ENCODE measurements at places on chromosomes 12 and 14. TPM values are rescaled to one million over a fixed set of nuclear protein-coding genes. Genes with fewer than 3 reads are reported as not detected.
A peak's percentile ranks its signal among the peaks of the same experiment; 100 is the strongest.

- H3K4me3 ChIP-seq, result no peak overlapping the region
- no peak overlapping the region for H3K27ac ChIP-seq
- H3K4me1 ChIP-seq, result no peaks in the 10 kb centered on the region
Observed at GRCh38 chr12:94222351-94223084, 74.1 kb downstream of the PLXNC1 start.

The CEBPE gene
- 0.50 TPM for total RNA-seq

DNA sequence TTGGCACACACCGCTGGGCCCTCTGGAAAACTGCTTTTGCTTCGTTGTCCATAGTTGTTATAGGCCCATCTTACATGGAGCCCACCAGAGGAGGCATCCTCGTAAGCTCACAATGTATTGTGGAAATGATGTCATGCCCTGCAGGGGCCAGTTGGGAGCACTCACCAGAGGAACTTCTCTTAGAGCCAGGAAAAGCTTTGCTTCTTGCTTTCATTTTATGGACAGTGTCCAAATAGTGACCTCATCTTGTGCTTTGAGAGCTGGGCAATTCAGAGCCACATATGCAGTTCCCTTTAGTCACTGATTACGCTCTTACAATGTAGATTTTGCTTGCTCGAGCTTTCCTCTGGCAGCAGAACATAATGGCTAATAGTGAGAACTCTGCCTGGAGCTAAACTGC is 275.6 kb downstream of the AACS start:
- no peak overlapping the region for H3K4me3 ChIP-seq
- no peak for DNase-seq
- H3K4me1 ChIP-seq, result no peaks in the 10 kb centered on the region
- no peak overlapping the region for H3K27ac ChIP-seq

DNA sequence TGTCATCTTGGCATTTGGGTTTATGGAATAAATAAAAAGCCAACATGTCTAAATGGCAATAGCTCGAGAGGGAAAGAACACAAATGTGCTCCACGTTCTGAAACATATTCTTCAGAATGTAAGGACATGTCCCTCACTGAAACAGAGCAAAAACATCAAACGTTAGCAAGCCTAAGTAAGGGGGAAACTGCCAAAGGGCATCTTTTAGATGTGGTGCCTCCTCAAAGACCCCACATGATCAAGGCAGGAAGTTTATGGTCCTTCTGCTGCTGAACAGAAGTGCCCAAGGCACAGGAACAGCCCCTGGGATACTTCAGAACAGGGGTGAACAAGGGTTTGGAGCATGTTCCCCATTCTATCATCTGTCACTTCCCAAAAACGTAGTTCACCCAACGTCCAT is 227.0 kb downstream of the ANO2 start:
- peaks cover 8% of the 10 kb centered on the region for H3K27me3 ChIP-seq
- no peaks in the 10 kb centered on the region for H3K4me1 ChIP-seq
- H3K27ac ChIP-seq, result no peak overlapping the region
- no peak for DNase-seq

The VRTN gene
- not detected for total RNA-seq

The LRP1-AS gene
- total RNA-seq, result not detected

- DNase-seq, result no peak
- no peak overlapping the region for H3K4me3 ChIP-seq
- H3K36me3 ChIP-seq, result peaks cover 56% of the 10 kb centered on the region
- no peak overlapping the region for H3K27ac ChIP-seq
- H3K27me3 ChIP-seq, result no peaks in the 10 kb centered on the region
Observed at GRCh38 chr14:63909984-63910383, 57.2 kb downstream of the SYNE2 start.

The CCDC177 gene
- not detected for total RNA-seq

DNA sequence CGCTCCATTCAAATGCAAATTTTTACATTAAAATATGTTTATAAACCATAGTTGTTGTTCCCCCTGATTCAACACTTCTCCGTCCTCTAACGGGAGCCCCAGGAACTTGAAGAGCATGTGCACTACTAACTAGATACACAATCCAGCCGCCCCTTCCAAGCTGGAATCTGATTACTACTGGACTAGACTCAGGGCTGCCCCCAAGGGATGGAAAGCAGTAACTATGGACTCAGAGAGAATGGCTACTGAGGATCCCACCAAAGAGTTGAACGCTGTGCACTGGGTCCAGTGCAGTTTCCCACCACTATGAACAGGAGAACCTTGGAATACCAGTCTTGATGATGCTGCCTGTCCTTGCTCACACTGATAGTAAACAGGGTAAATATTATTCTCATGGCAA is 48.6 kb upstream of the PCNX1 start:
- peaks cover 4% of the 10 kb centered on the region for H3K27me3 ChIP-seq
- H3K4me3 ChIP-seq, result no peak overlapping the region
- H3K36me3 ChIP-seq, result peaks cover 2% of the 10 kb centered on the region
- no peak for DNase-seq
- peaks cover 16% of the 10 kb centered on the region for H3K4me1 ChIP-seq

- H3K27me3 ChIP-seq, result no peaks in the 10 kb centered on the region
- H3K4me1 ChIP-seq, result no peaks in the 10 kb centered on the region
- H3K4me3 ChIP-seq, result no peak overlapping the region
- H3K36me3 ChIP-seq, result no peaks in the 10 kb centered on the region
- H3K27ac ChIP-seq, result no peak overlapping the region
Observed at GRCh38 chr12:41221491-41221890, 33.4 kb downstream of the PDZRN4 start.

The AICDA gene
- total RNA-seq, result not detected

DNA sequence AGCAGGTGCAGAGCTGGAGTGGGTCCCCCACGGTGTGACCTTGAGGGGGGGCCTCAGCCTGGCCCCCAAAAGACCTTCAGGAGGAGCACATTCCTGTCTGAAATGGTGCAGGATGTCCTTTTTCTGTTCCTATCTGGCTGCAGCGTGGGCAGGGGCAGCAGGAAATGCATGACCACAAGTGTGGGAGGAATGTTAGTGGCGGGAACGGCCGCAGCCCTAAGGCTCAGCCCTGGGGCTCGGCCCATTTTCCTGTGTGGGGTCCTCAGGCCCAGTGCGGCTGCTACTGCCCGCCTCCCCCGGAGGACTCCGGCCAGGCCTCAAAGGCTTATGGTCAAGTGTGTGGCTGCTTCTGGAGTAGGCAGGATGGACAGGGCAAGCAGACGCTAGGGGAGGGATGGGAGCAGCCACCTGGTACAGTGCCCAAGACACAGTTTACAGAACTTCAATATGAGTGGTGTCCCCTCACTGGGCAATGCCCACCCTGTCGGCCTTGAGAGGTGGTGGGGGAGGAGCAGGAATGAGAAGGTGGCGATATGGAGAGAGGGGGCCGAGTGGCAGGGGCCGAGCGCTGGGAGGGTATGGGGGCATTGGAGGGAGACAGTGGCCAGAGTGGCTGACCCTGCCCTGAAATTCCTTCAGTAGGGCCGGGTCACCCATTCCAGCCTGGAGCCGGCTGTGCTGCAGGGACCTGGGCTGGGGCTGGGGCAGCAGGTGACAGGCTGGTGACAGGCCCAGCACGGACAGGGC is 137.4 kb downstream of the CALM1 start:
- H3K36me3 ChIP-seq, result no peaks in the 10 kb centered on the region
- H3K4me3 ChIP-seq, result no peak overlapping the region
- no peaks in the 10 kb centered on the region for H3K4me1 ChIP-seq
- no peaks in the 10 kb centered on the region for H3K27me3 ChIP-seq
- no peak for DNase-seq
- no peak overlapping the region for H3K27ac ChIP-seq

GRCh38 chr12:84986586-84986985 is 49.5 kb downstream of the TSPAN19 start:
- no peaks in the 10 kb centered on the region for H3K4me1 ChIP-seq
- H3K36me3 ChIP-seq, result no peaks in the 10 kb centered on the region
- no peaks in the 10 kb centered on the region for H3K27me3 ChIP-seq
- no peak overlapping the region for H3K27ac ChIP-seq
- no peak for DNase-seq

- no peak overlapping the region for H3K27ac ChIP-seq
- no peak overlapping the region for H3K4me3 ChIP-seq
- H3K27me3 ChIP-seq, result peaks cover 6% of the 10 kb centered on the region
- DNase-seq, result no peak
- H3K36me3 ChIP-seq, result no peaks in the 10 kb centered on the region
- H3K4me1 ChIP-seq, result no peaks in the 10 kb centered on the region
Observed at GRCh38 chr14:32472512-32473463, 143.7 kb downstream of the AKAP6 start.

GRCh38 chr14:86782092-86782580 is 1210.8 kb downstream of the GALC start:
- H3K4me3 ChIP-seq, result no peak overlapping the region
- no peaks in the 10 kb centered on the region for H3K27me3 ChIP-seq
- no peaks in the 10 kb centered on the region for H3K4me1 ChIP-seq
- no peak for DNase-seq

The CLEC7A gene
- not detected for total RNA-seq

The LBHD2 gene
- not detected for total RNA-seq

DNA sequence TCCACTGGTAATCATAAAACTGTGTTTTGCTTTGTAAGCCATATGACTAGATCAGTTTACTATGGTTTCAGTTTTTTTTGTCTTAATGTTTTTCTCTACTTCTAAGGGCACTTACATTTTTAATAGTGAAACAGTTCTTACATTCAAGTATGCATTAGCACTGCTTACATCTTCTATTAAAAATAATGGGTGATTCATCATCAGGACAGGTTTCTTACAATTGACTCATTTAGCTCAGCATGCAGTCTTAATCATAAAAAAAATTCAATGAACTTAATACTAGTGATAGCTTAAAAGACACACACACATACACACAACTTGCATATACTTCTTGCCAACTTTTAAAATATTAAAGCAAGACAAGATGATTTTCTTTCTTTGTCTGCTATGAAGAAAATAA is 845.7 kb upstream of the USP15 start:
- H3K27me3 ChIP-seq, result no peaks in the 10 kb centered on the region
- no peak overlapping the region for H3K27ac ChIP-seq
- no peak for DNase-seq
- H3K4me1 ChIP-seq, result no peaks in the 10 kb centered on the region

GRCh38 chr12:124312601-124313000 is 17.7 kb downstream of the RFLNA start:
- H3K4me1 ChIP-seq, result no peaks in the 10 kb centered on the region
- H3K4me3 ChIP-seq, result no peak overlapping the region
- no peaks in the 10 kb centered on the region for H3K36me3 ChIP-seq

DNA sequence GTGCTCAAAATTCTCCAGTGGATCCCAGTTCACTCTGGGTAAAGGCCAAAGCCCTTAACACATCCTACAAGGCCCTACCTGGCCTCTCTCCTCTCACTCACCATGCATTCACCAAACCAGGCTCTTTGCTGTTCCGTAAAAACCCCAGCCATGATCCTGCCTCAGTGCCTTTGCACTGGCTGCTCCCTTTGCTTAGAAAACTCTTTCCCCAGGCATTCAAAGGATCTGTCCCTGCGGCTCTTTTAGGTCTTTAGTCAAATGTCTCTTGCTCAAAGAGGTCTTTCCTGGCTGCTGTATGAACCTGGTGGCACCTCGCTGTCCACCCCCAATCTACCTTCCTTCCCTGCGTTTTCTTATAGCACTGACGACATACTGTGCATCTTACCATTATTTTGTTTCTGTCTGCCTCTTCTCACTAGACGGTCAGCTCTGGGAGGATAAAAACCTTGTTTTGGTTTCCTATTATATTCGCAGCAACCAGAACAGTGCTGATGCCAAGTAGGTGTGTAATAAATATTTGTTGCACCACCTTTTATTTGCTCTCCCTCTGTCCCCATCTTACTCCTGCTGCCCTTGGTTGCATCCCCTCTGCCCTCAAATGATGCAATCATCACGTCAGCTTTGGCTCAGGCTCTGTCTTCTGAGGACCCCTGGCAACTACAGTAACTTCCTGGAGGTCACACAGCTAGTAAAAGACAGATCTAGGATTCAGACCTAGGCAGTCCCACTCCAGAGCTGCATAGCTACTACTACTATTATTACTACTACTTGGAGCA is 23.8 kb upstream of the DICER1 start:
- H3K27ac ChIP-seq, result no peak overlapping the region
- H3K4me3 ChIP-seq, result no peak overlapping the region
- DNase-seq, result no peak
- no peaks in the 10 kb centered on the region for H3K4me1 ChIP-seq
- peaks cover 21% of the 10 kb centered on the region for H3K27me3 ChIP-seq

DNA sequence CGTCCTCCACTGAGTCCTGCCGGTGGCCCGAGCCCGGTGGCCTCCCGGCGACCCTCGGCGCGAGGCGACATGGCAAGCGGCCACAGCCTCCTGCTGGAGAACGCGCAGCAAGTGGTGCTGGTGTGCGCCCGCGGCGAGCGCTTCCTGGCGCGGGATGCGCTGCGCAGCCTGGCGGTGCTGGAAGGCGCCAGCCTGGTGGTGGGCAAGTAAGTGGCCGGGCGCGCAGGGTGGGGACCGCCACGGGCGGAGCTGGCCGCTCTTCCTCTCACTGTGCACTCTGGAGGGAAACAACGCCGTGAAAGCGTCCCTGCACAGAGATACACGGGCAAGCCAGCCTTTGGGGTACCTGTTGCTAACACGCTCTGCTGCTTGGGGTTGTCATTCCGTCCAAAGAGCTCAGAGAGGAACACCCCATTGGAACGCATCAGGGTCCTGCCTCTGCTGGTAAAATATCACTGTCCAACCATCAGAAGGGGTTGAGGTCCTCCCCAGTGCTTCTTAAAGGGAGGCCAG is at the start of gene AMDHD1:
AMDHD1 (plus strand) TSS at position 2 of the 513 bp plus-strand sequence; CDS start at position 70, 68 bp downstream.
- H3K27ac ChIP-seq, result peak within 1 kb of the TSS; percentile 84
- H3K4me1 ChIP-seq, result peaks cover 10% of the 10 kb centered on the region
- H3K27me3 ChIP-seq, result peaks cover 11% of the 10 kb centered on the region
- DNase-seq, result peak; percentile 67
- H3K36me3 ChIP-seq, result no peaks in the 10 kb centered on the region
- H3K4me3 ChIP-seq, result peak within 1 kb of the TSS; percentile 84

The STON2 gene
- 0.13 TPM for total RNA-seq

- H3K36me3 ChIP-seq, result peaks cover 11% of the 10 kb centered on the region
- H3K27me3 ChIP-seq, result no peaks in the 10 kb centered on the region
- peaks cover 7% of the 10 kb centered on the region for H3K4me1 ChIP-seq
- H3K27ac ChIP-seq, result no peak overlapping the region
- no peak for DNase-seq
Observed at GRCh38 chr12:45712319-45712718, 17.2 kb upstream of the ARID2 start.

GRCh38 chr12:12889701-12890100 is 1.7 kb upstream of the GPRC5A start:
- H3K36me3 ChIP-seq, result no peaks in the 10 kb centered on the region
- DNase-seq, result no peak
- H3K4me1 ChIP-seq, result peaks cover 8% of the 10 kb centered on the region
- H3K27me3 ChIP-seq, result peaks cover 39% of the 10 kb centered on the region
- no peak overlapping the region for H3K4me3 ChIP-seq

GRCh38 chr12:65306366-65307168 is 28.1 kb downstream of the MSRB3 start:
- H3K36me3 ChIP-seq, result no peaks in the 10 kb centered on the region
- no peak overlapping the region for H3K4me3 ChIP-seq
- no peaks in the 10 kb centered on the region for H3K4me1 ChIP-seq
- H3K27ac ChIP-seq, result no peak overlapping the region
- peaks cover 15% of the 10 kb centered on the region for H3K27me3 ChIP-seq
- peak; percentile 32 for DNase-seq

DNA sequence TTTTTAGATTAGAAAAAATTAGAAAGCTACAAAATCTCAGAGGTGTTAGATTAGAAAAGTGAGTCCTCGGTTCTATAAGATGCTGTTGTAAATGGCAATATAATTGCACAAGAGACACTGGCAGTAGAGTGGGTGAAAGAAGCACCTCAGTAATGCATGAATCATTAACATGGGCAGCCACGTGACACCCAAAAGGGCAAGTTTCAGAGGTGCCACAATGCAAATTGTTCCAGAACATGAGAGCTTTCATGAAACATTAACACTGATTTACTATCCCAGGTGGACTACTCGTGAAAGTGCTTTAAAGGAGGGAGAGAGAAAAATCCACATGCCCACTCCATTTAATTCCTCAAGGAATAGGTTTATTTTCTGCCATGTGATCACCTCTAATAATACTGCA is 108.4 kb downstream of the PTPRR start:
- DNase-seq, result no peak
- no peak overlapping the region for H3K27ac ChIP-seq
- H3K4me3 ChIP-seq, result no peak overlapping the region
- no peaks in the 10 kb centered on the region for H3K4me1 ChIP-seq

The NOS1 gene
- not detected for total RNA-seq
